Stimulated activated CD8-positive, alpha-beta memory T cell treated with anti-CD3 and anti-CD28 coated beads, Interleukin-4, amount 100 ng/mL, for 4 hours (primary cell): ENCODE measurements at places on chromosomes 5 and 9.
A peak's percentile ranks its signal among the peaks of the same experiment; 100 is the strongest.

DNA sequence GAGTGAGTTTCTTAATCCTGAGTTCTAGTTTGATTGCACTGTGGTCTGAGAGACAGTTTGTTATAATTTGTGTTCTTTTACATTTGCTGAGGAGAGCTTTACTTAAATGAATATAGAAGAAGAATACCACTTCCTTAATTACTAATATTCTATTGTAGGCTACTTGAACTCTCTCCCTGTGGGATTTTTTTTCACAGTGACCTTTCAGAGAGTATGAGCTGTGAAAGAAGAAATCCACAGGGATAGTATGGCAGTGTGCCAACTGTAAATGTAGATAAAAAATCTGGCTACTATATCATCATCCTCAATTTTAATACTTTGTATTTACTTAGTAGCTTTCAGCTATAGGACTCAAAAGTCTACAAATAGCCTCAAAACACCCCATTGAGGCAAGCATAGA lies 67.3 kb downstream of the COMMD10 start:
- no peak for DNase-seq

DNA sequence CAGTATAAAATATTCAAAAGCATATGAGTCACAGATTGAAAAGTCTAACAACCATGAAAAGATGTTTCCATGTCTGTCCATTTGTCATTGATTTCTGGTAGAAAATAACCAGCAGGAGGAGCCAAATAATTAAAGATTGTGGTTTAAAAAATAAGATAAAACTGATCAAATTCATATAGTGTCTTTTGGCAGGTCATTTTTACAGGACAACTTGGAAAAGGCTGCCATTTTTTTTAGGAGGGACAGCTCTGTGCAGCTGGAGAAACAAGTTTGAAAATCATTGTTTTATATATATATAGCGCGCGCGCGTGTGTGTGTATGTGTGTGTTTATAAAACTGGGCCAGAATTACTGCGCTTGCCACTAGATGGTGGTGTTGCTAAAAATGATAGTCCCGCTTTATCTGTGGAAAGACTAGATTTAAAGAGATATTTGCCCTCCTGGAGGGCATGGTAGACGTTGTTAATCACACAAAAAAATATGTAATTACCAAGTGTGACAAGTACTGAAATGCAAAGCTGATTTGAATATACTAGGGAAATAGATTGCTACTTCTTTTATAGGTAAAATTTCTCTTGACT lies 1.3 kb upstream of the TRMO start:
- peak; percentile 45 for DNase-seq

GRCh38 chr9:26219961-26220360 lies 541.7 kb upstream of the TUSC1 start:
- no peak for DNase-seq

DNA sequence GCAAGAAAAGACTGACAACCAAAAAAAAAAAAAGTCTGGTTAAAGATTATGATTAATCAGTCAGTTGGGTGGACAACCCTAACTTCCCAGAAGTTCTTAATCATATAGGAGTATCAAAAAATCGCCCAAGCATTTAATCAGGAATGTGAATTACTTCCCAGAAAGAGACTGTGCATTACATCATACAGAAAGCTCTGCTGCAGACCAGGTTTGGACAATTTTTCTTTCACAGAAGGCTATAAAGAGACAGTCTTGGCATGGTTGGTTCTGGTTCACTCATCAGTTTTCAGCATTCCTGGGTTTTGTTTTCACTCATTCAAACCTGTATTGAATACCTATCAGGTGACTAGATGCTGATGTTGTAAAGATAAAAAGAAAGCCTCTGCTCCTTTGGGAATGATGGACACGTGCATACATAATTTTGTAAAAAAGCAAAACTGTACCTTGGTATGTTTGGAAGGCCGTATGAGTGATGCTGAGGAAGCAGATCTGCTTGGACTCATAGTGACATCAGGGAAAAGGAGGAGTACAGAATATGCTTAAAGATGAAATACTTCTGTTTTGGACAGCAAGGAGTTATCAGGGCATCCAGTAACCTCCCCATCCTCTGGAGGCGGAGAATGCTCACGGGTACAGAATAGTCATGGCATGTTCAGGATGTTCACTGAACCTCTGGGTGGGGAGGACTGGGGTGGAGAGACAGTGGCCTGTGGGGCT lies 178.4 kb downstream of the GNA14 start:
- DNase-seq = no peak

- no peak for DNase-seq
Observed at GRCh38 chr5:142970440-142971030, 200.4 kb downstream of the ARHGAP26 start.

DNA sequence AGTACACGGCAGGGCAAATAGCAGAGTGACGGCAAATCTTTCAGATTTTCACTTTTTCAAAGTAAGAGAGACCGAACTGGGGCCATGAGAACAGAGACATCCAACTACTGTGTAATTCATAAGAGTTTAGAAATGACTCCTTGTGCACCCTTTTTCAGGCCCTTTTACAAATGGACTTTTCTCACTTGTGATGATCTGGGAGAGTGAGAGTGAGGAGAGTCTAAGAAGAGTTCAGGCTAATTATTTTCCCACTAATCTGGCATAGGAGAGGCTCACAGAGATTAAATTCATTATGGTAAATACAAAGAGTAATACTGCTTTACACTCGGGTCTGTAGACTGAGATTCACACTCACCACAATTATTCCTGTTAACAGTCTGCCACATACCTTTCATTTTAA lies 880 bp upstream of the CCNG1 start:
- DNase-seq = no peak

DNA sequence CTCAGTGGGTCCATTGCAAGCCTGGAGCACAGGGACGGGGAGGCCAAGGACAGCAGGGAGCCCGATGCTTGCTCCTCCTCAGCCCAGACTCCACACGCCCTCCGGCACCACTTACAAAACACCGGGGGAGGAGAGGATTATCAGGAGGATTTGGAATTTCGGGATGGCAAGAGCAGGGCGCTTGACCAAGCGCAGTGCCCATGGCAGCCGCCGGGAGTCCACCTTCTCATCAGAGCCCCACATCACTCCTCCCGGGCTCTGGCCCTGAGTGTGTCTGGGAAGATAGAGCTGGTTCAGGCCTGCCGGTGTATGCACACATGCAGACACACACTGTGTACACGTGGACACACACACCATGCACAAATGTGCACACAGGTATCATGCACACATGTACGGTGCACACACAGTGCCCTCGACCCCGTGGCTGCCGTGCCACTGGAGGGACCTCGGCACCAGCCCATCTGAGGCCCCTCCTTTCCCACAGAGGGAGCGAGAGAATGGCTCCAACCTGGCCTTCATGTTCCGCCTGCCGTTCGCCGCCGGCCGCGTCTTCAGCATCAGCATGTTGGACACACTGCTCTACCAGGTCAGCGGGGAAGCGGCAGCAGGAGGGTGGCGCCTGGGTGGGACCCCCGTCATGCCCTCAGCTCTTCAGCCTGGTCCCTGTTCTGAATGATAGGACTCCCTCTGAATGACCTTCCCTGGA lies 81.7 kb downstream of the KCNT1 start:
- no peak for DNase-seq

DNA sequence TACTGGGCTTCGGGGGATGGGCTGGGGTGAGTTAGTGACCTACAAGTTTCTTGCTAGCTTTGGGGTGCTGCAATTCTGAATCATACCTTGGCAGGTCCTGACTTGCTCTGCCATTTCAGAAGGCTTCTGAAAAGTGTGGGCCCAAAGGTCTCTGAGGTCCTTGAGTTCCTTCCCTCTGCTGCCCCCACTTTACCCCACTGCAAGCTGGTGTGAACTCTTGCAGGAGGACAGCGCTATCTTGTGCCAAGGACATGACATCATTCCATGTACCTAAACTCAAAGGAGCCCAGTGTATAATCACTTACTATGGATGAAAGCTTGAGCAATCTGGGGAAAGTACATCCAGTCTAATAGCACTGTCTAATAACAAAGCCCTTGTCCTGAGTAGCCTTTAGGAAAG lies 157.4 kb downstream of the RMI1 start:
- DNase-seq = no peak

DNA sequence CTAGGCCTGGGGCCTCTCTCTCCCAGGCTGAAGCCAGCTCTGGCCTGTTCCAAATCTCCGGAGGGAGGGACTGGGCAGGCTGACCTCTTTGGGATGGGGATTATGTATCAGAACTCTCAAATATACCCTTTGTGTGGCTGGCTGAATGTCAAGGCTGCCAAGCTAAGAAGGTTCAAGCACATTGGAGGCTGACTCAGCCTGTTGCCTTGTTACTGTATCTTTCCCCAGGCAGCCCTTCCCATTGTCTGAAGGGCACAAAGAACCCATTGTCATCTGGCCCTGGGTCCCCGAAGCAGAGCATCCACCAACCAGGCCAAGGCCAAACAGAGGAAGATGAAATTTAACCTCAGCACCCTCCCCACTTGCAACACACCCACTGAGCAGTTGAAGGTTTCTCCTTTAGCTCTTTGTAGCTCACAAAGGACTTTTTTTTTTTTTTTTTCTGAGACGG lies 7.3 kb upstream of the SPARC start:
- DNase-seq = no peak

- DNase-seq = no peak
Observed at GRCh38 chr9:84169240-84169639, 171.3 kb downstream of the SLC28A3 start.

DNA sequence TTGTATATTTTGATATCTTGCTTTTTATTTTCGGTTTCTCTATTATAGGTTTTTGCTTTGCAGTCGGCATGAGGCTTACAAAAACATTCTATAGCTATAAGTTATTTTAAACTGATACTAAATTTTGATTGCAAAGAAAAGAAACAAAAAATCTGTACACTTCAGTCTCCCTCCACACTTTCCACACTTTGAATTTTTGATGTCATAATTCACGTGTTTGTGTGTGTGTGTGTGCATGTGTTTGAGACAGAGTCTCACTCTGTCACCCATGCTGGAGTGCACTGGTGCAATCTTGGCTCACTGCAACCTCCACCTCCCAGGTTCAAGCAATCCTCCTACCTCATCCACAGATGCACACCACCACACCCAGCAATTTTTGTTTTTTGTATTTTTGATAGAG lies 124.9 kb downstream of the MRPS30 start:
- DNase-seq = no peak

DNA sequence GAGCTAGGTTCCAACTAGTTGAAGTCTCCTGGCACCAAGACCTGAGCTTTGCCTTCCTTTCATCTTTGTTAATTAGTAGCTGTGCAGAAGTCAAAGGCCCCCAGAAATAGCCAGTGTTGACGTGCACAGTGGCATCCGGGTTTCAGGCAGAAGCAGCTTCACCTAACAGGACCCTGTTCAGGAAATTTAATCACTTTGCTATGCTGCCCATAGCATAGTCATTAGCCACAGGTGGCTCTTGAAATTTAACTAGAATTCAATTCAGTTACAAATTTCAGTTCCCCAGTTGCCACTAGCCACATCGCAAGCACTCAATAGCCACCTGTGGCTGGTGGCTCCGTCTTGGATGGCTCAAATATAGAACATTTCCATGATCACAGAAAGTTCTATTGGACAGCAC lies 179.1 kb downstream of the GOLPH3 start:
- no peak for DNase-seq

GRCh38 chr5:53321073-53321472 lies 159.4 kb upstream of the FST start:
- no peak for DNase-seq

DNA sequence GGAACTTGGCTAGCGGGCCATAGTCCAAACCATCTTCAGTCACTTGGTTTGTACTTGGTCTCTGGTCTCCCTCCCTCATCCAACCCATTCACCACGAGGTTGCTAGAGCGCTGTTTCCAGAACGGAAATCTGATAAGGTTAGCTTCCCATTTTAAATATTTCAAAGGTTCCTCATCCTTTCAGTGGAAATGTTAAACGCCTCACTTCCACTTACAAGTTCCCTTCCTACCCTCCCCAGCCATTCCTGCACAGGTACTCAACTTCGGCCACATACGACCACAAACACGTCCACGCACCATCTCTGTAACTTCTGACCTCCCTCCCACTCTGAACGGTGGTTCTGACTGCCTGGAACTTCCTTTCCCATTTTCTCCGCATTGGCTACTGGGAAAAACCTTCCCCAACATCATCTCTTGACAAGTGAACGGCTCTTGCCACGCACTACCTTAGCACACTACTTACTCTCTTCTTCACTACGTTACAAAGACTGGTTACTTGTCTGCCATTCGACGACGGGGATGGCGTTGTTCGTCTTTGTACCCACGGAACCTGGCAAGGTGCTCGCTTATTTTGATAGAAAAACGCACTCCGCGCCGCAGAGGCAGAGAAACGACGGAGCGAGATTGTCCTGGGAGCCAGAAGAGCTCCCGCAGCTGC lies 629 bp downstream of the CCNH start:
- no peak for DNase-seq

DNA sequence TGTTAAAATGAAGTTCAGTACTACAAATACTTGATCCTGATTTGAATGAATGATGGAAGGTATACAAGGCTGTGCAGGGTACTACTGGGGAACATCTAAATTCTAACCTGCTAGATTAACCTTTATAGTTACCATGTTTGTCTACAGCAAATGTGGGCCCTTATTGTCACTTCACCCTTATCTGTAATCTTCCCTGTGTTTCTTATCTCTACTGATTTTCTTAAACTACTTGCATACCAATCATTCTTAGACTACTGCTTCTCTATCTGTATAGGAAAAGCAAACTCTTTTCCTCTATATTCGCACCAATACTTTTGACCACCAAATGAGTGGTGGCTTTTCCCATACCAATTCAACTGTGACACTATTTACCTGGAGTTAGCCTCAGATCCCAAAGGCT lies 210.7 kb downstream of the HINT1 start:
- no peak for DNase-seq

- no peak for DNase-seq
Observed at GRCh38 chr5:87300176-87300575, 32.5 kb downstream of the RASA1 start.

DNA sequence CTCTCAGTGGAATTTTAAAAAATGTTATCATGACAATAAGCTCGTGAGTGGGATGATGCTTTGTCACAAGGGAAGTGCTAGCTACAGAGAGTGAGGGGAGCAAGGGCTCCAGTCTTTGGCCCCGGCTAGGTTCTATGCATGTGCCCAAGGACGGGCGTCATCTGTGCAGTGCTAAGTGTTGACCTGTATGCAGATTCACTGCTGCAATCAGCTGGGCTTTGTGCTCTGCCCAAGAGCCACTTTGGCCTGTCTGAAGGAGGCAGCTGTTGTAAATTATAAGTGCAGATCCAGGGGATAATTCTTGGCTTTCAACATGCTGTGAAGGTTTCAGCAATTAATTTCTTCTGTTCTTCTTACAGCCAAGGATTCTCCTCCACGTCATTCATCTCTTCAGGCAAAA lies 268.6 kb downstream of the PSAT1 start:
- DNase-seq = no peak

DNA sequence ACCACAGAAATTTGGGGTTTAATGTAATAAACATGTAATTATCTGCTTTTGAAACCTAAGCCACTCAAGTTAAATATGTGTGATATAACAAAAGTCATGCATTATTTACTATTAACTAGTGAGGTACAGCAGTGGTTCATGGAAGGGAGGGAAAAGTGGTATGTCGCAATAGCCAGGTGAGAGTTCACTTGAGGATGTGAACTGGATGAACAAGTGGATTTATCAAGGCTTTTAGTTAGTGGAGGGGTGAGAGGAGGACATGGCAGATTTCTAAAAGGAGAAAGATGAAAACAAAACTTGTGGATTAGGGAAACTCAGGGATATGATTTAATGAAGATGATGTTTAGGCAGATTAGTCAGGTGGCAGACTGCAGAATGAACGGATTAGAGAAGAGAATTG lies 141.3 kb upstream of the NFIB start:
- no peak for DNase-seq

- DNase-seq = no peak
Observed at GRCh38 chr9:72691671-72692070, 170.3 kb downstream of the TMC1 start.
